T-helper 17 cell (primary cell): ENCODE measurements at places on chromosomes 13 and 19.

DNA sequence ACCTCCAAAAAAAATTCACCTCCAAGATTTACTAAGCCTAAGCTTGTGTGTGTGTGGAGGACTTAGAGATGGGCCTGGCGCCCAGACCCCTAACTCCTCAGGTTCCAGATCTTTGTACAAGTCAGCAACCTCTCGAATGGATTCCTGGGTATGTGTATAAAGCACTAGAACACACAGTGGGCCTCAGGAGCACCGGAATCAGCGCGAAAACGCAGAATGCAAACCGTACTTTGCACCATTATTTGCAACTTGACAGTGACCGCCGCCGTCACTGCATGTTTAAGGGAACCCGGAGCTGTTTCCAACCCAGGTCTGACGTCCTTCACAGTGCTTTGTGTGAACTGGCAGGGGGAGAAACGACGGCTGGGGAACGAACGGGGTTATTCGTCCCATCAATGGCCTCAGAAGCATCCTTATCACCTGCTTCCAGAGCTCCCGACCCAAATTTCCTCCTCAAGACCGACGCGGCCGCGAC, 688 bp downstream of the ZNF606 start:
- peaks cover 8% of the 10 kb centered on the region for H3K36me3 ChIP-seq
- peaks cover 2% of the 10 kb centered on the region for H3K4me1 ChIP-seq
- no peak for DNase-seq
- peak overlapping the region; percentile 45 for H3K4me3 ChIP-seq

DNA sequence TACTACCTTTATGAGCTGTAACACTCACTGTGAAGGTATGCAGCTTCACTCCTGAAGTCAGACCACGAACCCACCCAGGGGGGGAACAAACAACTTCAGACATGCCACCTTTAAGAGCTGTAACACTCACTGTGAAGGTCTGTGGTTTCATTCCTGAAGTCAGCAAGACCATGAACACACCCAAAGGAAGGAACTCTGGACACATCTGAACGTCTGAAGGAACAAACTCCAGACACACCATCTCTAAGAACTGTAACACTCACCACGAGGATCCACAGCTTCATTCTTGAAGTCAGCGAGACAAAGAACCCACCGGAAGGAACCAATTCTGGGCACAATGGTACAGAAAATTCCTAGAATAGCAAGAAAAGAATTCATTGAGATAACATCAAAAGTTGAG, 1796.5 kb upstream of the MIR17HG start:
- no peak overlapping the region for H3K27ac ChIP-seq
- H3K27me3 ChIP-seq, result no peaks in the 10 kb centered on the region
- no peaks in the 10 kb centered on the region for H3K4me1 ChIP-seq
- DNase-seq, result no peak

- H3K27ac ChIP-seq, result no peak overlapping the region
- DNase-seq, result no peak
- H3K4me1 ChIP-seq, result peaks cover 39% of the 10 kb centered on the region
These were observed 4.0 kb downstream of the NAPSA start for GRCh38 chr19:50361290-50362029.

- H3K4me1 ChIP-seq, result peaks cover 3% of the 10 kb centered on the region
- no peaks in the 10 kb centered on the region for H3K27me3 ChIP-seq
- DNase-seq, result no peak
These were observed 38.7 kb downstream of the KCTD4 start for GRCh38 chr13:45162194-45162593.

- H3K27ac ChIP-seq, result no peak overlapping the region
- peaks cover 4% of the 10 kb centered on the region for H3K4me1 ChIP-seq
- H3K27me3 ChIP-seq, result peaks cover 11% of the 10 kb centered on the region
- DNase-seq, result no peak
- no peak overlapping the region for H3K4me3 ChIP-seq
These were observed 4.3 kb upstream of the PALM3 start for GRCh38 chr19:14066134-14066533.

DNA sequence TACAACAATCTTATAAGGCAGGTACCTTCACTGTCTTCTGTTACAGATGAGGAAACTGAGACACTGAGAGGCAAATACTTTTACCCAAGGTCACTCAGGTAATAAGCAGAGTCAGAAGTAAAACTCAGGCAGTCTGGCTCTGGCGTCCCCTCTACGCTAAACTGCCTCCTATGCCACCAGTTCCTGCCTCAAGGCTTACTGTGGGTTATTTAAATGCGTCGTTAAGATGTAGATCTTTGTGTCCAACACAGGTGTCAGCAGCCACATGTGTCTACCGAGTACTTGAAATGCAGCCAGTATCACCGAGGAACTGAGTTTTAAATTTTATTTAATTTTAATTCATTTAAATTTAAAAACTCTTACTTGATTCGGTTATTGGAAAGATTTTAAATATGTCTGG, 1.9 kb downstream of the HAS1 start:
- no peak overlapping the region for H3K4me3 ChIP-seq
- H3K27me3 ChIP-seq, result peaks cover 45% of the 10 kb centered on the region
- H3K36me3 ChIP-seq, result peaks cover 3% of the 10 kb centered on the region
- no peak overlapping the region for H3K27ac ChIP-seq
- DNase-seq, result no peak
- H3K4me1 ChIP-seq, result peaks cover 3% of the 10 kb centered on the region
